ENCODE measurements at places on chromosomes 1 and 21. TPM values are rescaled to one million over a fixed set of nuclear protein-coding genes. Genes with fewer than 3 reads are reported as not detected.

The ZC3H11A gene
- 45.2 TPM for polyA plus RNA-seq

DNA sequence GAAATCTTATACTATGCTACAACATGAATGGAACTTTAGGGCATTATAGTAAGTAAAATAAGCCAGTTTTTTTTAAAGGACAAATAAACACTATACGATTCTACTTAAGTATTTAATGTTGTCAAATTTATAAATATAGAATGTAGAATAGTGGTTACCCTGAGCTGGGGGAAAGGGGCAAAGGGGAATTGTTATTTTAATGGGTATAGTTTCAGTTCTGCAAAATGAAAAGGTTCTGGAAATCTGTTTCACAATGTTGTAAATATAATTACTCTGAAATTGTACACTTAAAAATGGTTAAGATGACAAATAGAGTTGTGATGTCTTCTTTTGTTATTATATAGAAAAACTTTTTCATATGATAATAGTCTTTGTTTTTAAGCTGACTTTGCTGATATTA, 366.3 kb downstream of the MRPL39 start:
- no peak for DNase-seq

DNA sequence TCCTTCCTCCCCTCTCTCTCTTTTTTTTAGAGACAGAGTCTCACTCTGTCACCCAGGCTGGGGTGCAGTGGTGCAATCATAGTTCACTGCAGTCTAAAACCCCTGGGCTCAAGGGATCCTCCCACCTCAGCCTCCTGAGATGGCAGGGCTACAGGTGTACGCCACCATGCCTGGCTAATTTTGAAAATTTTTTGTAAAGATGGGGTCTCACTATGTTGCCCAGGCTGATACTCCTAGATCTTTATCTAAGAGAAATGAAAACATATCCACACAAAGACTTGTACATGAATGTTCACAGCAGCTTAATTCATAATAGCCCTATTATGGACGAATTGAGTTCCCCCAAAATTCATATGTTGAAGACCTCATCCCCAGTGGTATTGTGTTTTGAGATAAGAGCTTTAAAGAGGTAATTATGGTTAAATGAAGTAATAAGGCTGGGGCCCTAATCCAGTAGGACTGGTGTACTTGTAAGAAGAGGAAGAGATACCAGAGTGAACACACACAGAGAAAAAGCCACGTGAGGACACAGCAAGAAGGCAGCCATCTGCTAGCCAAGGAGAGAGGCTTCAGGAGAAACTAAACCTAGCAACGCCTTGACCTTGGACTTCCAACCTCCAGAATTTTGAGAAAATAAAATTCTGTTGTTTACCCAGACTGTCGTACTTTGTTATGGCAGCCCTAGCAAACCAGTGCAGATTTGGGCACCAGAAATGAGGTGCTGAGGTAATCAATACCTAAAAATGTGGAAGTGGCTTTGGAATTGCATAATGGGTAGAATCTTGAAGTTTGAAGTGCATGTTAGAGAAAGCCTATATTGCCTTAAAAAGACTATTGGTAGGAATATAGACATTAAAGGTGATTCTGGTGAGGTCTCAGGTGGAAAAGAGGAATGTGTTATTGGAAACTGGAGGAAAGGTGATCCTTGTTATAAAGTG, 13.2 kb downstream of the IFNLR1 start:
- no peak for DNase-seq

The PDE4B gene
- polyA plus RNA-seq, result 13.1 TPM

GRCh38 chr21:37264808-37265207, 2.3 kb downstream of the VPS26C start:
- DNase-seq, result no peak

GRCh38 chr1:19021845-19022244, 65.4 kb upstream of the IFFO2 start:
- no peak for DNase-seq

The HSPB7 gene
- 2.3 TPM for polyA plus RNA-seq

All from spleen (tissue), 13 donors.